ENCODE measurements at places on chromosomes 16 and 17.
A peak's percentile ranks its signal among the peaks of the same experiment; 100 is the strongest.

GRCh38 chr17:1942066-1942365 is 83.1 kb downstream of the RTN4RL1 start:
- peak; percentile 63 for DNase-seq

DNA sequence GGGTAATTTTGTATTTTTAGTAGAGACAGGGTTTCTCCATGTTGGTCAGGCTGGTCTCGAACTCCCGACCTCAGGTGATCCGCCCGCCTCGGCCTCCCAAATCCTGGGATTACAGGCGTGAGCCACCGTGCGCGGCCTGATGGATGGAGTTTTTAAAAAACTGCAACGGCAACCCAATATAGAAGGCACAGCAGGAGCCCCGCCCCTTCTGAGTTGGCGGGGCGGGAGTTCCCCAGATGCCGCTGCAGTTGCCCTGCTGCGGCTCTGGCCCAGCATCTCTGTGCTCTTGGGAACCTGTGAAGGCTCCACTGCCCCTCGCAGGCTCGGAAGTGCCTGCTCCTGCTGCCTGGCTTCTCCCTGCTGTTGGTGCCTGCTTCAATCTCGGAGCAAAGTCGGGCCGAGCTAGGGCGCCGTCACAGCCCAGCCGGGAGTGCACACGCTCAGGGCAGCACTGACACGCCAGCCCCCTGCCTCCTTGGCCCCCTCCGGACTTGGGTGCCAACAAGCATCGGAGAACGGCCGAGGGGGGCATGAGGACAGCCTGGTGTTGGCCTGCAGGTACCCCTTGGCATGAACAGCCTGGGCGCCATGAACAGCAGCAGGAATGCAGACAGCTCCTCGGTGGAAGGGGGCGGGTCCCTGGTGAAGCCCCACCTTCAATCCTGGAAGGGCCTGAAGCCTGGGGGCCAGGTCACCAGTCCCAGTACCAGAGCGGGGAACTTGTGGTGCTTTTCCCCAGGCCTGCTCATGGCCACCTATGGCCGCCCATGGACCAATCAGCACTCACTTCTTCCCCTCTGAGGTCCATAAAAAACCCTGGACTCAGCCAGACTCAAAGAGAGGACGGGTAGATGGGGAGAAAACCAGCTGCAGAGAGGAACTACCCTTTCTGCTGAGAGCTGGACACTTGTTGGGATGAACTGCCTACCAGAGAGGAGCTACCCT is 2.3 kb upstream of the NT5M start:
- DNase-seq, result peak; percentile 73

DNA sequence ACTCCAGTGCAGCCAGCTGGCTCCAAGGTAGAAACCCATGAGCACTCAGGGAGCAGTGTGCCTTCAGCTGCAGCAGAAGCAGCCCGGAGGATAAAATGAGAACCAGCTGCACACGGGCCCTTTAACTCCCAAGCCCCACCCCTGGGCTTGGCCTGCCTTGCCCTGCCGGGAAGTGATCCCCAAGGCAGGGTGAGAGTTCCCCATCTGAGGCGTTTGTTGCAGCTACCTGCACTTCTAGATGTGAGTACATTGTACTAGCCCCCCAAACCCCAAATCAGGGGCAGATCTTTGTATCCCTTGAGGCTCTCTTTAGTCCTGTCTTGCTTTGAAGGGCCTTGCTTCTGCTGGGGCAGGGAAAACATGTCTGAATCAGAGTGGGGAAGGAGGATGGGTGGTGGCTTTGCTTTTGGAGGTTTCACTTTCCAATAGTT is at the start of gene MVP:
MVP (plus strand) TSS at position 192 of the 431 bp plus-strand sequence. CDS start 10,088 bp downstream, outside the sequence.
- peak; percentile 71 for DNase-seq

DNA sequence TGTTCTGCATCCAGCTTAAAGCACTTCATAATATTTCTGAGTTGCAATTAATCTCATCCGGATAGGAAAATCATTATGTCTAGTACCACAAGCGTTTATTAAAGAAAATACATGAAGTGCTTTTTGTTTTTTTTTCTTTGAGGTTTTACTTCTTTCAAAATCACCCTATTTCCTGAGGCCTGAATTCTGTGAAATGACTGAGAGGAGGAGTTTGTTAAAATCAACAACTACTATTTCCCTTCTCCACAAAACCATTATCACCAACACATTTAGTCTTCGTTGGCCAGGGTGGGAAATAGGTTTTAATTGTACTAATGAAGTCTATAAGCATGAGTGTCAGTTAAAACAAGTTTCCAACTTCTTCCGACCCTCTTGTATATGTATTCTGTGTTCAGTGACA is 50.7 kb upstream of the ADCY7 start:
- no peak for DNase-seq

- no peak for DNase-seq
Observed at GRCh38 chr17:77085926-77086432, 54.8 kb upstream of the SEC14L1 start.

DNA sequence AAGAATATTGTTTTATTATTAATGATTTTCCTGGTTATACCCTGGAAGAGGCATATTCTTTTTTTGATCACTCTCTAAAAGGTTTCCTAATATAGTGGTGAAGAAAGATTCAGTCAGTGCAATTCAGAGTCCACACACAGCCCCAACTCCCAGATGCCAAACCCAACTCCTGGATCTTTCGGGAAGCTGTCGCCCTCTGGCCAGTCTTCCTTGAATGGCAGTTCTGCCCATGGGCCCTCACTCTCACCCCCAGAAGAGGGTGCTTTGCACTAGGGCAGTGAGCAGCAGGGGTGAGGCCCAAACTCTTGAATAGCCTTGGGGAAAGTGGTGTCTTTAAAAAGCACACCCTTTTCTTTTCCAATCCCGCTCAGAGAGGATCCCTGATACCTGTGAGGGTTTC is 11.0 kb downstream of the KRT32 start:
- no peak for DNase-seq

- DNase-seq, result no peak
Observed at GRCh38 chr17:7626307-7626706, 1.3 kb downstream of the SAT2 start.

DNA sequence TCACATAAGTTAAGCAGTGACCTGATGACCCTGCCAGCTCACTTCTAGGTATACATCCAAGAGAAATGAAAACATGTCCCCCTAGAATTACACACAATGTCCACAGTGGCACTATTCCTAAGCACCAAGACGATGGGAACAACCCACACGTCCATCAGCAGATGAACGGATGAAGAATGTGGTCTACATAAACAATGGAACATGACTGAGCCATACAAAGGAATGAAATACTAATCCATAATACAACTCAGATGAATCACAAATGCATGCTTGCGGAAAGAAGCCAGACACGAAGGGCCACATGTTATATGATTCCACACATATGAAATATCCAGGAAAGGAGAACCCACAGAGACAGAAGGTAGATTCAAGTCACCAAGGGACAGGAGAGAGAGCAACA is 17.4 kb downstream of the USP22 start:
- no peak for DNase-seq

GRCh38 chr17:34360601-34361270 is 2.3 kb downstream of the CCL1 start:
- no peak for DNase-seq

GRCh38 chr17:17416400-17417360 is 60.1 kb upstream of the MED9 start:
- DNase-seq, result no peak

DNA sequence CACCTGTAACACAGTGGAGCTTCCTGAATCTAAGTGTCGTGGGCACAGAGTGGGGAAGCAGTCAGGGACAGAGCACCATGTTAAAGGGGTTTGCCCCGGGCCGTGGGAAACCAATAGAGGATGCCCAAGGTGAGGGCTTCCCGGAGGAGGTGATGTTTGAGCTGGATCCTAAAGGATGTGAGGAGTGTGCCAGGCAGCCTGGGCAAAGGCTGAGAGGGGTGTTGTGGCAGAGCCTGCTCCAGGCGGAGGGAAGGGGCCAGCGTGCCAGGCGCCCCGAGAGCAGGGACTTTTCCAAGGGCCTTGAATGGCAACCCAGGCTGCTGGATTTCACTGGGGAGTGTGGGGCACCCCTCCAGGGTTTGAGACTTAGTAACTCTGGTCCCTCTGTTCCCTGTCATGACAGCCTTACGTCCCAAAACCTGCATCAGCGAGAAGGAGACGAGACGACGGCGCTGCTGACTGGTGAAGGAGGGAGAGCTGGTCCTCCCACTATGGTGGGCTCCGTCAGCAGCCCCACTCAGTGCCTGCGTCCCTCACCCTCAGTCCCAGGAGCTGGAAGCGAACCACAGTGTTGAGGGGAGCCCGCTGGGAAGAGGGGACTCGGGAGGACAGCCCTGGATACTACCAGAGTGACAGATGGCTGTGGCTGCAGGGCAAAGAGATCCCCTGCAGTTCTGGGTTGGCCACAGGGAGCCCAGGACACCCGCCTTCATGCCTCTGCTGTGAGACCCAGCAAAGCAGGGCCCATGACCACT is 228.4 kb downstream of the KATNIP start:
- DNase-seq, result no peak

- no peak for DNase-seq
Observed at GRCh38 chr16:57147381-57148221, 38.2 kb downstream of the PSME3IP1 start.

DNA sequence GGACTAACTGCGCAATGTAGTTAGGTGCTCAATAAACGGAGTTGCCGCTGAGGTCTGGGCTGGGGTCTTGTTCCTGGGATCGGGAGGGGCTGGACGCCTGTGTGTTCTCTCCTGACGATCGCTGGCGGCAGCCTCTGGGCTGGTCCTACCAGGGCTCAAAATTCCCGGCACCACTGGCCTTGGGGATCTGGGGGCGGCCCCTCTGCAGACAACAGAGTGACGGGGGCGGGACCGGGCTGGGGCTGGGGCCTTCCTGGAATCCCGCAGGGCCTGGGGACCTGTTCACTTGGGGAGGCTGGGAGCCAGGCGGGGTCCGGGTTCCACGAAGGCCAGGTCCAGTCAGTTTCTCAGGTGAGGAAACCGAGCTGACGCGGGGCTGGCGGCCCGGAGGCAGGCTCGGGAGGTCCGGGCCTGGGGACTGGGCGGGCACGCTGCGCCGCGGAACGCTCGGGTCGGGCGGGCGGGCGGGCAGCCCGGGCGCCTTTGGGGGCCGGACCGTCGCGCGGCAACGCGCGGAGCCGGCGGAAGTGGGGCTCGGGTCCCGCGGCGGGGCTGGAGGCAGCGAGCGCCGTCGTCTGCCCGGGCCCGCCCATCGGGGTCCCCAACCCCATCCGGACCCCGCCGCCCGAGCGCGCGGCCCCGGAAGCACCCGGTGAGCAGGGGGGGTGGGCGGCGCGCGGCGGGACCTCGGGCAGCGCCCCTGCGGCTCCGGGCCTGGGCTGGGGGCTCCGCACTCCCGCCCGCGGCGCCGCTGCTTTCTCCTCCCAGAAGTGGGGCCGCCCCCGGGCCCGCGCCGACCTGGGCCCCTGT is at the start of gene PIGQ:
PIGQ (plus strand) TSS at position 524 of the 810 bp plus-strand sequence. CDS start 4,107 bp downstream, outside the sequence.
- DNase-seq, result peak; percentile 94

- no peak for DNase-seq
Observed at GRCh38 chr16:59122262-59122537, 388.1 kb upstream of the GOT2 start.
